ENCODE measurements at places on chromosomes 12 and 14.
A peak's percentile ranks its signal among the peaks of the same experiment; 100 is the strongest.

- no peak for DNase-seq
Measured at GRCh38 chr14:51865953-51866747, 5.7 kb downstream of the GNG2 start.

DNA sequence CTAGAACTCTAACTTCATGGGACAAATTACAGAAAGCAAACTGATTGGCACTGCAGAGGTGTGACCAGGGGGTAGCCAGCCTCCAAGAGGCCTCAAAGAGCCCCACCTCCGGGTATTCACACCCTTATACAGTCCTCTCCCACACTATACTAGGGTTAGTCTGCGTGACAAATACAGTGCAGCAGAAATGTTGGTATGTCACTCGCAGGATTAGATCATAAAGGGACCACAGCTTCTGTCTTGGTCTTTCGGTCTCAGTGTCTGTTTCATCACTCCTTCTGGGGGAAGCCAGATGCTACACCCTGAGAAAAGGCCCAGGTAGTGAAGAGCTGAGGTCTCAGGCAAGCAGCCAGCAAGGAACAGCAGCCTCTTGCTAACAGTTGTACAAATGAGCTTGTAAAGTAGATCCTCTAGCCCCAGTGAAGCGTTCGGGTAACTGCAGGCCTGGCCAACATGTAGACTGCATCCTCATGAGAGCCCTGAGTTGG, 68.9 kb upstream of the SAV1 start:
- no peak for DNase-seq

DNA sequence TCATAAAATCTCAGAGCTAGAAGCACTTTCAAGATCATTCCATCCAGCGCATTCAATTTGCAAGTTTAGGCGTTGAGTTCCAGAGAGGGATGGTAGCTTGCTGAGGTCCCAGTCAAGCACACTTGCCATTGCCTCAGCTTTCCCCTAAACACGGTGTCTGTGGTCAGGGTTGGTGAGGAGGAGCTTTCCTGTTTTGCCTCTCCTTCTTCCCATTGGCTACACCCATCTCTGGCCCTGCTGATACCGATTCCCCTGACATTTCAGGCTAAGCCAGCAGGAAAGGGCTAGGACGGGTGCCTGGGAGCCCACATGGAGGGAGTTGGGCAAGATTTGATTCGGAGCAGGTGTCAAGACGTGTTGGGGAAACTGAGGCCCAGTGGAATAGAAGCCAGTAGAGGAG, 9.1 kb downstream of the NFATC4 start:
- DNase-seq, result no peak

DNA sequence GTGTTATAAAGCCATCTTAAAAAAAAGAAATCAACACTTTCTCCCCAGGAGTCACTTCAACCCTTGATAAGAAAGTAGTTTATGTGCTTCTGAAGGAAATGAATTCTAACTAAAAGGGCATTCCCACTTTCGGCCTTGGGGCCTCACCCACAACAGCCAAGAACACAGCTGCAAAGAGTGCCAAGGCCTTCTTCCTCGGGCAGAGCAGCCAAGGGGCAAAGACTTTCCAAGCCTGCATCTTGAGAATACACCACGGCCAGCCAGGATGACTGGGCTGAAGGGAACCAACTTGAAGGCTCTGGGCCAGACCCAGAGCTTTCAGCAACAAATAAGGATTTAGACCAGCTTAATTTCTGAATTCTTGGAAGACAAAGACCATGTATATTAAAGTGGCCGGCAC, 60.4 kb upstream of the FOXN3 start:
- no peak for DNase-seq

- DNase-seq, result no peak
Measured at GRCh38 chr12:121858662-121859572, at the start of gene HPD. Gene HPD, minus strand, starts transcription at chr12:121858859. Its CDS starts 36 bp downstream, at chr12:121858823.

DNA sequence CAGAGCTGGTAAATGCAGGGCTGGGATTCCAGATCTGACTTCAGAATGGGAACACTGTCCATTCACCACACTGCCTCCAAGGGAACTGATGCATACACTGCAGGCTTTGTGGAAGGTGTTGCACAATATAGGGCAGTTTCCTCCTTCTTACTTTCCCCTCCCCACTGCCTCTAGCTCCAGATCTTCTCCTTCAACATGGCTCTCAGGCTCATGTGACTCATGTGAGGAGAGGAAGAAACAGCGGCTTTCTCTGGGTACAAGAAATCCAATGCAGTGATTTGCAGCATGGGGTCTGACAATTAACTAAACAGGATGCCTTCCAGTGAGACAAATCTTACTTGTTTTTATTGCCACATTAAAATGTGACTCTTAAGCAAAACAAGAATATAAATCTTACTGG, 447.6 kb upstream of the CCDC196 start:
- DNase-seq, result no peak

DNA sequence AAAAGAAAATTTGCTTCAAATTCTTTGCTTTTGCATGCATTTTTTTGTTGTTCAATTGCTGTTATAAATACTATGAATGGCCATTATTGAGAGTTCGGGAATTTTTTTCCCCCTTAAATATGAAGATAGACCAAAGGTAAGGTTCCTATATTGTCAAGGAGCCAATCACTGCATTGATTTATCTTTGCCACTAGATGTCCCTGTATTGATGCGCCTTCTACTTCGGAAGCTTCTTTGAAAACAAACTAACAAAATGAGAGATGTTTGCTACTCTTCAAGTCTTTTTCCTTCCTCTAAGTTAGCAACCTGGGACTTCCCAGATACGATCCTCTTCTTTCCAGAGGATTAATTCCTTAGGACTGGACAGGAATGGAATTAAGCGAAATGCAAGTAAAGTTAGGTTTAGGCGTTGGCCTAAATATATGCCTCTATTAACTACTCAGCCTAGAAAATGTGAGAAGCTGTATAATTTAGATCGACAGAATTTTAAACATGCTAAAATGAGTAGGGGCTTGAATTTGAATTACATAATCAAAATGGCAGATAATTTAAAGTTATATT, 318.1 kb downstream of the AEBP2 start:
- peak; percentile 52 for DNase-seq

GRCh38 chr14:66099451-66099850, 386.7 kb upstream of the CCDC196 start:
- DNase-seq, result no peak

DNA sequence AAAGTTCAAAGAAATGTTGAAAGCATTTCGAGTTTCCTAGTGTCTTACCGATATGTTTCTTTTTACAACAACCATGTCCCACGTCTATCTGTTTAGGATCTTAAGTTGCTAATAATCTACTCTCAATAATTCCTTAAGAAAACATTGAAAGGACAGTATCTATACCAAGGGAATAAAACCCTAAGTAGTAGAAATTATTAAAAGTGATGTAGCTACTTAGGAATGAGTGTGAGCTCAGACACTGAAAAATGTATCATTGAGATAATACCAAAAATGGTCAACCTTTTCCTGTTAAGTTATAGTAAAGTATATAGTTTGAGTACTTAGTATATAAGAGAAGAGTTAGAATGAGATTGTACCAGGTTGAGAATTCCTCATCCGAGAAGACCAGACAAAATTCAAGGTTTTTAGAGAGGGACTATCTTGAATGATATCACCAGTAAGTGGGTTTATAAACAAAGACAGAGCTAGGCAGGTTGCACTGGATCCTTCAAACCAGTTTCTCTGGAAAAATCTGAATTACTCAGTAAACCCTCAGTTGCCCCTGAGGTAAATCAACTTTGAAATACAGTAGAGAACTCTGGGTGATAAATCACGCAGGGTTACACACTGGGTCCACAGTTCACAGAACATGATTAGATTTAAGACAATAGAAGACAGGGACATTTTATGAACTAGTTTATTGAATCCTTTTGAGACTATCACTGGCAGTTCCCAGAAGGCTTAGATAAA, 96.8 kb downstream of the ERGIC2 start:
- DNase-seq, result no peak

GRCh38 chr12:93706387-93706786, 29.2 kb downstream of the CRADD start:
- DNase-seq, result no peak

GRCh38 chr14:62914025-62914424, 131.2 kb downstream of the KCNH5 start:
- no peak for DNase-seq

DNA sequence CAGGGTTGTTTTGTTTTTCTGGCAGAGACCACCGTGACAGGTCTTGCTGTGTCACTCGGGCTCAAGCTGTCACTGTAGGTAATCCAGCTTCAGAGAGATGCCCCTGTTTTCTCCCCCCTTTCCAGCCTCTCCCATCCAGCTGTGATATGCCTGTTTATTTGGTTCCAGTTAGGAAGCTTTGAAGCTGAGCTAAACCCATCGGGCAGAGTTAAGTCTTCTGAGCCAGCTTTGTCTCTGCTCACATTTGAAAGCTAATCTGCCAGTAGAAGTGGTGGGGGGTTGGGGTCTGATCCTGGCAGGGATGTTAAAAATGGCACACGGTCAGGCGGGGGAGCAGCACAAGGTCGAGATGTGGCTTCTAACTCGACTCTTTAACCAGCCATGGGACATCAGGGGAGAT, 130.0 kb downstream of the TSPAN9 start:
- DNase-seq, result no peak

- DNase-seq, result no peak
Measured at GRCh38 chr14:59964251-59965007, 44.5 kb downstream of the LRRC9 start.
